Tibial artery (tissue), 4 donors: ENCODE measurements at places on chromosomes 2 and 18.

- DNase-seq, result no peak
These were observed 131.8 kb upstream of the HNRNPA3 start for GRCh38 chr2:177080746-177081284.

- no peak for DNase-seq
These were observed 130.0 kb upstream of the FN1 start for GRCh38 chr2:215565897-215566296.

GRCh38 chr2:70094978-70095719 lies 7.9 kb downstream of the PCBP1 start:
- peak; percentile 91 for DNase-seq

DNA sequence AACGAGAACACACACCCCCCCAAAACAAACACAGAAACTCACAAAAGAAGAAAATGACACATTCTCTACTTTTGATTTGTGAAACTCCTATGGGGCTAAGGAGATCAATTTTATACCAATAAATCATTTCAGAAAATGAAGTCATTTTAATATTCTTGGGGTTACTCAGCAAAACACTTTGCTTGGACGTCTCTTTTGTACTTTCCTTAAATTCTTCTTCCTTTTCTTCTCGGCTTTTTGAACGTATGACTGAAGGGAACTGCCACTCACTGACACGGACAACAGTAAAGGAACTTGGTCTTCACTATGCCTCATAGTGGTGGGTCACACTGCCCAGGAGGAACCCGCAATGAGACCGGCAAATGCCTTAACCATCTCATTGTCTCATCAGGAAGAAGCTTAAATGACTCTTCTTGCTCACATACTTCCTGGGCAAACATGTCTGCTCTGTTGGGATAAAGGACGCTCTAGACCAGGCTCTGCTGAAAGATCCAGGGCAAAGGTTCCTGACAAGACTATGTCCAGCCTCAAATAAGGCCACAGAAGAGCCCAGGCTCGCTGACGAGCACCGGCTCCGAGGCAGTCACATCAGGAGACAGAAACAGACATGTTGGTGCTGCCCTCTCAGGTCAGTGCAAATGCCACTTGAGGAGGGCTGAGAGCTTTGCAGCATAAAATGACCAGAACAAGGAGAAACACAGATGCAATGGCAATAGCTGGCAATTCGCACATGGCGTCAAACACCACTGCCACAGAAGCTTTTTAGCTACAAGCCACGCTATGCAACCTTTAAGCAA lies 205.5 kb downstream of the TGIF1 start:
- no peak for DNase-seq
